ENCODE measurements at places on chromosomes 5 and 9.

DNA sequence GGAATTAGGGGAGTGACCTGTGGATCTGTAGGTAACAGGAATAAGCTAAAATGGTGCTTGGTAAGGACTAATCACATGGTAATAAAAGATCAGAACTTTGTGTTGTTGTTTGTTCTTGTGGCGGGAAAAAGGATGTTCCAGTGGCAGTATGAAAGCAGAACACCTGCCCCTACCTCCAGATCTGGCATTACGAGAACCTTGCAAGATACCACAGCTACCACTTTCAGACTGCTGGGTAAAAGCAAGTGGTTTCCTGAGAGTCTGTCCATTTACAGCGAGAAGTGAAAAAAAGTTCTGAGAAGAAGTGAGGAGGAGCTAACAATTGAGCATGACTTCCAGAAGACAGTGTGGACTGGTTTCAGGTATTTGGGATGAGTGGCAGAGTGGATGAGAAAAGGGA lies 252.5 kb downstream of the TLE4 start:
- DNase-seq = no peak

GRCh38 chr9:27247756-27248155 lies 49.2 kb downstream of the EQTN start:
- DNase-seq = no peak

DNA sequence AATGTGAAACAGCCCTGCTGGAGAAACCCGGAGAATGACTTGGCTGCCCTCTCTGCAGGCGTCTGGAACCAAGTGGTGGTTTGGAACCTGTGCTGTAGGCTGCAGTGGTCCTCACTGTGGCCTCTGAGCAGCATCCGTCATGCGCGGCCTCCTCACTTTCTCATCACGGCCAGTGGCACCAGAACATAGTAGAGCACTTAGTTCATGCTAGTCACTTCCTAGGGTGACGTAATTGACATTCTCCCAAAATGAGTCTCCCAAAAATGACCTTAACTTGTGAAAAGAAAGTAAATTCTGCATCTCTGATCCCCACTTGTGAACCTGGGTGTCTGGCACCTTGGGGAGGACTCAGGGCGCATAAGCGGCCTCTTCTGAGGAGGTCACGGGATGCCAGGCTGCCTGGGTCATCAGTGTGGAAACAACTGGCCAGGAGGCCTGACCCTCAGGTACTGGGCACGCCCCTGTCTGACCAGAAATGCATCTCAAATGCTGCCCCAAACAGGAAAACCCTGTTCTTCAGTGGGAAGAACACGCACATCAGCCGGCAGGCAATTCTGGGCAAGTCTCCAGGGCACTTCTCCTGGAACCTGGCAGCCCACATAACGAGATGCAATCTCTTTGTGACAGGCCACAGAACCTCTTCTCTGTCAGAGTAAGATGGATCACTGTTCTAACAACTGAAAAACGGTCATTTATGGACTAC lies 36.6 kb upstream of the SPTLC1 start:
- DNase-seq = no peak

DNA sequence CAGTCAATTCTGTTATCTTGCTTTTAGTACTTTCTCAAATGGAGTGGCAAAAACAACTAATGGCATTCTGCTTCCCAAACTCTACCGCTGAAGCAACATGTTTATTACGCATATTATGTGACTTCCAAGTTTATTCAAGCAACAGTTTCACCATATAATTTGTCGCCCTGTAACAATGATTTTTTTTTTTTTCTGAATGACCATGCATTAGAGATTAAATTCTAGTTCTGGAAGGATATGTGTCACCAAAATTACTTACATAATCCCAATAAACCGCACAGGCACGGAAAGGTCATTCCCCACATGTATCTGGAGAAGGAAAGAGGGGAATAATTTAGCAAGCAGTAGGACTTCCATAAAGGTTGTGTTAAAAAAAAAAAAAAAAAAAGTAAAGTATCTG lies 691.8 kb downstream of the DNAH5 start:
- DNase-seq = no peak

DNA sequence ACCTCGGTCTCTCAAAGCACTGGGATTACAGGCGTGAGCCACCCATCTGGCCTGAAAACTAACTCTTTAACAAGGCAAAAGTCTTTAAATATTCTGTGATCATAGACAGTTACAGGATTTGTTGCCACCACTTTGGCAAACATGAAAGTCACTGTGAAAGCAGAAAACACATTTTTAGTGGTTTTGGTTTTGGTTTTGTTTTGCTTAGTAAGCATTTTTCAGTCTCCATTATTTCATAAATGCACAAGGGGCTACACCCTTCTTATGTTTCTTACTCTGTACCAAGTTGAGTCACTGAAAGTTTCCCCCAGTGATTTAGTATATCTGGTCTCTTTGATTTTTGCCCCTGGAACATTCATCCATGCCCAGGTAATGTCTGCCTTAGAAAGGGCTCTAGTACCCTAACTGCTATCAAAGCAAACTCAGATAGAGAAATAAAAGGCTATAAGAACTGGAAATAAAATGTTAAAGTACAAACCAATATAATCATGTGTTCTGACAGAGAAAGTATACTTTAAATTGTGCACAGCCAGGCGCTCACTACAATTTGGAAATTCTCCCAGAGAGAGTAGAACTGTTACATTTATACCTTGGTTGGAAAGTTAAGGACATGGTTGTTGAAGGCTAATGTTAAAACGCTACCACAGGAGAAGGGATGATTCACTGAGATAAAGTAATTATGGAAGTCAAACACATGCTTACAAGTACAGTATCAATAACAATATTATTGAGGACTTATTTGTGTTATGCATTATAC lies 1022.5 kb upstream of the DMAC1 start:
- DNase-seq = no peak

DNA sequence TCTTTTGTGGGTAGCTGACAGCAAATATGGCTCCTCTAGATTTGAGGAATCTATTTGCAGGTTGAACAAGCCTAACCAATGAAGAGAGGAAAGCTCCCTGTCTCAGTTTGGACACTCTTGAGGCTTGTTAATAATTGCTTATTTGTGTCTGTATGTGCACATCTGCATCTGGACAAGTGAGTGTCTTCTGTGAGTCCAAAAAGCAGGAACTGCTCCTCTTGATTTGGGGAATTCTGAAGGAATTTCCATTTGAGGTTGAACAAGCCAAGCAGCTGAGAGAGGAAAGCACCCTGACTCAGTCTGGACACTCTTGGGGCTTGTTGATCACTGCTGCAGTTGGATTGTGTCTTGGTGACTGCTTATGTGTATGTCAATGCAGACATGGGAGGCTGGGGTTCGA lies 211.6 kb downstream of the DTWD2 start:
- DNase-seq = no peak

DNA sequence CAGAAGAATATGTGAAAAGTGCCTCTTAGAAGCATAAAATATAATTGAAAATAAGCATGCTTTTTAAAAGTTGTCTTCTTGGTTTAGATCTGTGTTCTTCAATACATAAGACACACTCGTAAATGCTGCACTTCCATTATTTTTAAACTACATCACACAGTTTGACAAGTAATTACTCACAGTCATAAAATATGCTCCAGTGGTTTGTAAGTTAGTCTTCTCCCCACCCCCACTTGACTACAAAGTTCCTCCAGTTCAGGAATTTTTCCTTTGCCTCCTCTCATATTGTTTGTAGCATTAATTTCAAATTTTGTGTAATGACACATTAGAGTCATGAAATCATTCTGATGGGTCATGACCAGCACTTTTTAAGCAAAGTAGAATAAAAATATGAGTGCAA lies 60.3 kb upstream of the PTGER4 start:
- DNase-seq = no peak

- DNase-seq = no peak
Measured at GRCh38 chr5:80103371-80103770, 68.2 kb downstream of the THBS4 start.

- no peak for DNase-seq
Measured at GRCh38 chr9:81379655-81380054, 309.7 kb downstream of the TLE1 start.

DNA sequence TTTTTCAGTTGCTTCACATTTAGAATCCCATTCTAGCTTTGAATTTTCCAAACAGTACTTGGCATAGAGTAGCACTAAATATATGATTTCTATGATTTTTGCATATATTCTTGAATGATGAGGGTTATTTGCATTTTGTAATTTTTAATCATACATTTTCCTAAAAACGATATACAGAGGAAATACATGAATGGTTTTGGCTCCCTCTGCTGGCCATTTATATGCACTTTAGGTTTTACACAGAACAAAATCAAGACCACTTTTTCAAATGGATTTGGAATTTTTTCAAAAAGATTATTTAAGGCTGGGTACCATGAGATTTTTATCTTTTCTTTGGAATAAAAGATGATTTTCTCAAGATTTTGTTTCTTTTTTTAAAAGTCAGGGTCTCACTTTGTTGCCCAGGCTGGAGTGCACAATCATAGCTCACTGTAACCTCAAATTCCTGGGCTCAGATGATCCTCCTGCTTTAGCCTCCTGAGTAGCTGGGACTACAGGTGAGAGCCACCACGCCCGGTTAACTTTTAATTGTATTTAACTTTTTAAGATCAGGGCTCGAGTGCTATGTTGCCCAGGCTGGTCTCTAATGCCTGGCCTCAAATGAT lies 16.7 kb upstream of the COMMD10 start:
- no peak for DNase-seq

GRCh38 chr5:176888865-176889165 lies 10.3 kb downstream of the HK3 start:
- DNase-seq = no peak

GRCh38 chr9:70438341-70438928 lies 24.0 kb upstream of the KLF9 start:
- no peak for DNase-seq

DNA sequence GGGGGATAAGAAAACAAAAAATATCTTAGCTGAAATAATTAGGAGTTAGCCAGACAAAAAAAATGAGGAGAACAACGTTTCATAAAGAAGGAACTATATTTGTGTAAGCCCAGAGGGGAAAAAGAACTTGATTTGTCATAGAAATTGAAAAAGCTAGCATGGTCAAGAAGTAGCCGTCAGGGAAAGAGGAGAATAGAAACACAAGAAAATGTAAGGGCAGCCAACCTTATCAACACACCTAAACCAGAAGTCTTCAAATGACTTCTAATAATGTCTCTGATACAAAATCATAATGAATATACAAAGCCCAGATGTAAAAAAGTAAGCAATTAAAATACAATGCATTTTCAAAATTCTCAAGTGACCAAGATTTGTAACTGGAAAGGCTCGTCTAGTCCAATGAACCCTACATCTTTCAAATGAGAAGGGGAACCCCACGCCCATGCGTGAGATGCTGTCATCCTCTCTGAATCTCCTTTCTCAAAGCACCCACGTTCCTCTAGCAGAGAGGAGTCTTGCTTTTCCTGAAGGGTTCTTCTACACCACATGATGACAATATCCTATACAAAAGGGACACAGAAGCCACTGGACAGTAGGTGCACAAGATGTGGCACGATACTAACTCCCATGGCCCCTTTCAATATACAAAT lies 103.7 kb downstream of the ARL15 start:
- DNase-seq = no peak

- DNase-seq = no peak
Measured at GRCh38 chr9:77649109-77649812, 1.1 kb upstream of the GNA14 start.

DNA sequence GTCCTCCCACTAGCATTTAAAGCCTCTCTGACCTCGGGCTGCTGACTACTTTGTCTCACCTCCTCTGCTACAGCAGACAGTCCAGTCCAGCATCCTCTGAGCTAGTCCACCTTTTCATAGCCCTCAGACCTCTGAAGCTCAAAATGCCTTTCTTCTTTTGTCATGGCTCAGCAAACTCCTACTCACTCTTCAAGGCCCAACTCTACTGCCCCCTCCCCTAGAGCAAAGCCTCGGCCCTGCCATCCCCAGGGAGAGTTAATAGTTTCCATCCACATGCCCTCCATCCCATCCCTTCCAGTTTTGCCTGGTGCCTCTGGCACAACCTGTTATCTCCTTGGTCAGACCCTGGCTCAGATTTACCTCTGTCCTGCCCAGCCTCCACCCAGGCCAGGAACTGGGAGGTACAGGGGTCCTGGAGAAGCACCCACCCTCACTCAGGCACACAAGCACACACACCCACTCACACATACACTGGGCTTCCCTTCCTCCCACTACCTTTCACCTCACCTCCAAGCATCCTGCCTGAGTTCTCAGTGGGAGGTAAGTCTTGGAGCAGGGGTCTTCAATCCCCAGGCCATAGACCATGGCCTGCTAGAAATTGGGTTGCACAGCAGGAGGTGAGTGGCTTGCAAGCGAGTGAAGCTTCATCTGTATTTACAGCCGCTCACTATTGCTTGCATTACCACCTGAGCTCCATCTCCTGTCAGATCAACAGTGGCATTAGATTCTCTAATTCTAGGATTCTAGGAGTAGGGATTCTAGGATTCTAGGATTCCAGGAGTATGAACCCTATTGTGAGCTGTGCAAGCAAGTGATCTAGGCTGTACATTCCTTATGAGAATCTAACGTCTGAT lies 18.1 kb downstream of the PDLIM4 start:
- no peak for DNase-seq

DNA sequence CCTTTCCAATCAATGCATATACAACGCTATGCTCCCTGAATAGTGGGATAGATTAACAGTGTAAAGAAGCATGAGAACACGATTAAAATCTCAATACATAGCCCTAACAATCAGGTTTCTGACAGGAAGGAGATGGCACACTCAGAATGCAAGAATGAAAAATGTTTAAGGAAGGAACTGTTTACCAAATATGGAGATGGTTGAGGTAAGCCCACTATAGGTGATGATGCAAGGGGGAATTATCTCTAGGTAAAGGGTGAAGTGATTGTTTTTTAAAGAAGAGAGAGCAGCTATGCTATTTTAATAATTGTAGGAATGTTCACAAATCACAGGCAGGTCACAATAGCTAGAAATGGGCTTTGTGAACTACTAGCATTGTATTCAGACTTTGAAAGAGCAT lies 302.4 kb downstream of the CHSY3 start:
- no peak for DNase-seq

DNA sequence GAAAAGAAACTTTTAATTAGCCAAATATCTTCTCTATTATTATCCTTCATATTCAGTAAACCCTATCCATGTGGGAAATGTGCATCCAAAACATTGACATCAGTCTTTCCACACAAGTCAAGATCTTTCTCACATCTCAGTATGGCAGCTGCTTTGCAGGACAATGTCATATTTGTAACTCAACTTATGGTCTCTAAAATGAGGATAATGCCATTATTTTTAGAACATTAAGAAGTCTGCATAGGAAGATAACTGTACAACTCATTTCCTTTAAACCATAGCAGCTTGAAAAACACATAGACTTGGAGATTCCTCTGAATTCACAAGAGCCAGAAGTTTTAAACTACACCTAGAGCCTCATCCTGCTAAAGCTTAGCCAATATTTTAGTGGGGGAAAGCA lies 43.7 kb downstream of the MCTP1 start:
- no peak for DNase-seq

GRCh38 chr5:66138637-66139317 lies 5.3 kb upstream of the SREK1 start:
- no peak for DNase-seq

GRCh38 chr5:74016373-74016772 lies 390.4 kb downstream of the ARHGEF28 start:
- DNase-seq = no peak

GRCh38 chr9:128643519-128644300 lies 12.9 kb downstream of the DYNC2I2 start:
- DNase-seq = no peak
